ENCODE measurements at places on chromosomes 1 and 21.

DNA sequence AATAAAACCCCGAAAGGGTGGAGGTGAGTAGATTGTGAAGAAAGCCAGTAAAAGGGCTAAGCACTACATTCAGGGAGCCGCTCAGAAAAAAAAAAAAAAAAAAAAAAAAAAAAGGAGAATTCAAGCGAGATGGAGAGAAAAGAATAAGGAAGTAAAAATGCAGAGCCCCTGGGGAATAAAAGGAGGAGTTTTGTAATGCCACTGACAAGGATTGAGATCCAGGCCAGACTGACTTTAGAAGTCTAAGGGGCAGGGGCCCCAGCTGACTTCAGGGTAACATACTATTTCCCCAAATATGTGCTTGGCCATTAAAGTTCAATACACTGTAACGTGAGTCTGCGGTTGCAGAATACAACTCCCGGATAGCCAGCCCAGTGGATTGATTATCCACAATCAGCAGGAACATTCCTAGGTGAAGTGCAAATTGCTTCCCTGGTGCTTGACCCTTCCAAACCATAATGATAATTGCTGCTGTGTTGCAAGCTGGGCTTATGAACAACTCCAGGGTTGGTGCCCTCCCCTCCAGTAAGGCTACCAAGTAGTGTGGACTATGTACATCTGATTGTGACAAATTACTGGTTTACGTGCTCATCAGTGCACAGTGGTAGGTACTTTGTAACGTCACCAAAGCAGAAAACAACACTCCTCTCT is 30.7 kb upstream of the RRP15 start:
- DNase-seq, result no peak

GRCh38 chr1:68000191-68000590 is 50.2 kb downstream of the DIRAS3 start:
- no peak for DNase-seq

- no peak for DNase-seq
These were observed 196.5 kb upstream of the POU3F1 start for GRCh38 chr1:38243106-38243505.

GRCh38 chr1:60277269-60277668 is 203.7 kb upstream of the C1orf87 start:
- no peak for DNase-seq

DNA sequence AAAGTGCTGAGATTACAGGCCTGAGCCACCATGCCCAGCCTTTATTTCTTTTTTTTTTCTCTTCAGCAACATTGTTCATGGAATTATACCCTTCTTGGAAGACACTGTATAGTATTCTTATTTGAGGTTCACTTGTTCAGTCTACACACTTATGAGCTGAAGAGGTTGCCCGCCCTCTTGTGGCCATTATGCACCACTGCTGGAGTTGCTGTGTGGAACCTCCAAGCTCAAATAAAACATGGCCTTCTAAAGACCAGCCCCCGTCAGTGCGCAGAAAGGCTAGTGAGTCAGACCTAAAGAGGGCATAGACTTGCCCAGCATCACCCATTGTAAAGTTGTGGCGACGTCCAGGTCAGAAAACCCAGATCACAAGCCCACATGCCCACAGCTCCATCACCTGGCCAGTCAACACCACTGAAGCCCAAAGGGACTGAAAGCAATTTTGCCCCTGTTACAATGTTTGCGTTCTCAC is 20.4 kb downstream of the LURAP1 start:
- peak; percentile 35 for DNase-seq

DNA sequence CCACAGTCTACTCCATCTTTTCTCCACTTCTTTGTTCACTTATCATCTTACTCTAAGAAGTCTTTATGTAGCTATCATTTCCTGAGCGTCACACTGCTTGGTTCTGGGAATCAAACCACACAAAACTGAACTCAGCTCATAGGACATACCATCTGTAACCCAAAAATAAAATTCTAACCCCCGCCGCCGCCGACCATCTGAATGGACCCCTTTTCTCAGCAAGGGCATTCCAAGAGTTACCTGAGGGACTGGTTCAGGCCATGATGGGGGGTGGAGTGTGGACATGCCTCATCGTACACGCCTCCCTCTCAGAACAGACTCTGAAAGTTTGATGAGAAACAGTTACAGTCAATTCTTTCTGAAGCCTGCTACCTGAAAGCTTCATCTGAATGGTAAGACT is 12.6 kb upstream of the CHI3L2 start:
- peak; percentile 70 for DNase-seq
